ENCODE measurements at places on chromosomes 7 and 10.

DNA sequence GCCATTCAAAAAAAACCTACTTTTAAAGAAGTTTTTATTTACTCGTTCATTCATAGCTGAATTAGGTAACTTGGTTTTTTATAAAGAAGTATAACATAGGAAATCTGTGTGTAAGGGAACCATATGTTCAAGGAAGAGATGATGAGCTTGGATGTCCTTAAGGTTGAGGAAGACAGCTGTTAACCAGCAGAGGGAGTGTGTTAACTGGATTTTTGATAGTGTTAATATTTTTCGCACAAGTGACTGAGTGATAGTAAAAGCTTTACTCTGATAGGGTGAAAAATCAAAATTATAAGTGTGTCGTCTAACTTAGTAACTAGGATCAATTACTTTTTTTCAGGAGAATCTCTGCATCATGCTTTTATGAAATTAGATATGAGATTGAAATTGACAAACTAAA, 134.7 kb downstream of the ARL5B start:
- DNase-seq, result no peak

DNA sequence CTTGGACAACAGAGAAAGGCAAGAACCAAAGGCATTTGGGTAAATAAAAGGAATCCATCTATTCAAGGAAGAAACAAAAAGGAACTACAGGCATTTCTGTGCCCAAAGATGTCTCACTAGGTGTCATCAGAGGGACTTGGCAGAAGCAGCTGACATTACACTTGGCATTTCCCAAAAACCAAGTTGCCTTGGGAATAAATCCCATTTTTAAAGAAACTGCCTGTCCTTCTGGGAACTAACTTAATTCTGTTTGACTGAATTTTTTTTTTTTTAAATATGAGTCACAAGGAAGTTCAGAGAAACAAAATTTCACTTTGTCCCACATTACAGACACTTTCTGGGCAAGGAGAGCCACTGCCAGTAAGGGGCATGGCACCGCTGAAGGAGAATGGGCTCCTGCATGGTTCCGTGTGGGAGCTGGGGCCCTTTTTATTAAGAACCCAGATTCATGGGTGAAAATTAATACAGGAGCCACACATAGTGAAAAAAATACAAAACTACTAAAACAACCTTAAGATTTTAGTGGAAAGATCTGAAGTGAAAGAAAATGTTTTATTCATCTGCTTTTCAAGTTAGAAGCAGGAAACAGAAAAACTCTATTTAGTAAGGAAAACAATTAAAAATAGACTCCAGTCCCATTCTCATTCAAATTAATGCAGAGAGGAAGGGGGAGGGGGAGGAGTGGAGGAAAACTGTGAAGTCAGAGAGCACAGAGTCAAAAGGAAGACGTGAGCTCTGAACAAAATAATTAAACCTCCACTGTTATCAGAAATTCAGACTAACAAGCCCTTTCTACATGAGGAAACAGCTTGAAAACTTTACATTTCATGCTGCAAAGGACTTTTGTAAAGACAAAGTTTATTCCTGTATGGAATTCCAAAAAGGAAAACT, 118.4 kb upstream of the PDLIM1 start:
- DNase-seq, result no peak

DNA sequence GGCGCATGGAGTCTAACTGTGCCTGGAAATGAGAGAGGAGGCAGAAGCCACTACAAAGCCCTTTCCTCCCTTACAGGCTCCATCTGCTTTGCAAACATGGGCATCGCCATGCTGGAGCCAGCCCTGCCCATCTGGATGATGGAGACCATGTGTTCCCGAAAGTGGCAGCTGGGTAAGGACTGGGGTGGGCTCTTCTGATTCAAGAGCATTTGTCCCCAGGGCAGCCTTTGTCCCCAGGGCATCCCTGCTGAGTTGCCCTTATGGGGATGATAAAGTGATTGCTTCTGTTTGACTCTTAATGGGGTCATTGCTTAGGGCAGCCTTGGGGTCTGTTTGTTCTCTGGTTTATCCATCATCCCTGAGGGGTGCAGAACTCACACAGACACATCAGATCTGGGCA, 16.8 kb downstream of the SLC18A2 start:
- no peak for DNase-seq

GRCh38 chr10:110149259-110149658, 58.1 kb upstream of the MXI1 start:
- DNase-seq, result no peak

DNA sequence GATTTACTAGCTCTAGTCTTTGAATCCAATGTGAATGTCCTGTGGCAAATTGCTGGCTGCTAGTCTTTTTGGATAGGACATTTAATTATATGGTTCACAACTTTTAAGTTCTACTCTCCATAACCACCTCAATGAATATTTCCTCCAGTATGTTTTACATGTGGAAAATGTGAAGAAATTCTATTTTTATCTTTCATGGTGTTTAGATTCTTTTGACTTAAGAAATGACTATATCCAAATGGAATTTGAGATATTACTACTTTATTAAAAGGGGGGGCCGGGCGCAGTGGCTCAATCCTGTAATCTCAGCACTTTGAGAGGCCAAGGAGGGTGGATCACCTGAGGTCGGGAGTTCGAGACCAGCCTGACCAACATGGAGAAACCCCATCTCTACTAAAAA, 202.0 kb downstream of the ARL4A start:
- no peak for DNase-seq

DNA sequence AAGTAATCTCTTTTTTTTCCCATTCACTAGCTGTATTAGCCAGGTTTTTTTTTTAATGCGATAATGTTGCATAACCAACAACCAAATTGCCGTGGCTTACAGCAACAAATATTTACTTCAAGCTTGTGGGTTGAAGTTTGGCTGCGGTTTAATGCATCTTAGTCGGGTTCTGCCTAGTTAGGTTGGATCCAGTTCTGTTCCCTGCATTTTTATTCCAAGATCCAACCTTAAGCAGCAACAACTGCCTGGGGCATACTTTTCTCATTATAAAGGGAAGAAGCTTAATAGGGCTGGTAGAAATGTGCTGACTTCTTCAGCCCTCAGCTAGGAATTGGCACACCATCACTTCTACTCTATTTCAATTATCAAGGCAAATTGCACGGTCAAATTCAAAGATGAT, 1115.5 kb upstream of the AUTS2 start:
- DNase-seq, result no peak

DNA sequence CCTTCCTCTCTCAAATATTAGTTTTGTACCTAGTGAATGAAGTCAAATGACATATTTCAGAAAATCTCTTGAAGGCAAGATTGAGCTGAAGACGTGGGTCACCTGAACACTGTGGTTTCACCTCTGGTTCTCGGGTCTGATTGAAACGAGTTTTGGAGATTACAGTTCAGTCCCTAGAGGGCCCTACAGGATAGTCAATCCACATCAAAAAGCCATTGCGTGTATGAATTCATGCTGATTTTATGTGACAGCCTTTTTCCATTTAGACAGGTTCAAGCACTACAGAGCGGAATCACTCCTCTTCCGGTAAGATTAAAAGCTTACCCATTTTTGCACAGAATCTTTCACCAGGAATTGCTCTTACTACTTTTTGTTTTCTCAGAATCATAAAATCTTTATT, 62.2 kb downstream of the VIM start:
- no peak for DNase-seq

GRCh38 chr10:12388671-12389070, 39.3 kb downstream of the CAMK1D start:
- no peak for DNase-seq

GRCh38 chr7:2860627-2861133, 16.6 kb upstream of the GNA12 start:
- no peak for DNase-seq

DNA sequence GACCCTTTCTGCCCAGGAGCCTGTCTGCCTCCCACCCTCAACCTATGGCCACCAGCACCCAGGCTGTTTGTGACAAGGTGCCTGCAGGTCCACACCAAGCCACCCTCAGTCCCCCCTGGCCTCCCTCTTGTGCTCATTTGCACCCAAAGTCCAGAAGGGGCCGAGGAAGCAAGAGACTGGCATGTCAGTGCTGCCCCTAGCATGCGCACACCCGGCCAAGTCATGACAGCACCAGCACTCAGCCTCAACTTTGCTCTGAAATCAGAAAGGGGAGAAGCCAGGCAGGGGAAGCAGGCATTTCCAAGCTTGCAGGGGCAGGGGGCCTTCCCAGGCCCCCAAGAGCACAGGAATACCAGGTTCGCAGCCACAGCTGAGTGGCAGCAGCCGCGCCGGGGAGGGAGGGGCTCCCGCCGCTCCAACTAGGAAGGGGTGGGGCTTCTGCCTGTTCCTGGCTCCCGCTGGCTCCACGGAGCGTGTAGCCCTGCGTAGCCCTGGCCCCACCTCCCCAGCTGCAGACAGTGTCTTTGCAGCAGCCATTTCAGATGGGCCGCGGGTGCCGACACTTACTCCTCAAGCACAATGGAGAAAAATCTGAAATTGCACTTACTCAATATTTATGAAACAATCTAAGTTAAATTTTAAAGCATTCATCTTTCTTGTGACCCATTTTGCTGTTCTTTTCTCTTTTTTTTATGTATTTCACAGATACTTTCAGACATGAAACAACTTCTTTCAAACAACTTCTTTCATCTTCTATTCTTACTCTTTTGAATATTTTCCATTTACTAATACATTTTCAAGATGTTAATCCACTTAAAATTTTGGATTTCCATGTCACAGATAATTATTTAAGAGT, 54.9 kb upstream of the ABCB5 start:
- no peak for DNase-seq

DNA sequence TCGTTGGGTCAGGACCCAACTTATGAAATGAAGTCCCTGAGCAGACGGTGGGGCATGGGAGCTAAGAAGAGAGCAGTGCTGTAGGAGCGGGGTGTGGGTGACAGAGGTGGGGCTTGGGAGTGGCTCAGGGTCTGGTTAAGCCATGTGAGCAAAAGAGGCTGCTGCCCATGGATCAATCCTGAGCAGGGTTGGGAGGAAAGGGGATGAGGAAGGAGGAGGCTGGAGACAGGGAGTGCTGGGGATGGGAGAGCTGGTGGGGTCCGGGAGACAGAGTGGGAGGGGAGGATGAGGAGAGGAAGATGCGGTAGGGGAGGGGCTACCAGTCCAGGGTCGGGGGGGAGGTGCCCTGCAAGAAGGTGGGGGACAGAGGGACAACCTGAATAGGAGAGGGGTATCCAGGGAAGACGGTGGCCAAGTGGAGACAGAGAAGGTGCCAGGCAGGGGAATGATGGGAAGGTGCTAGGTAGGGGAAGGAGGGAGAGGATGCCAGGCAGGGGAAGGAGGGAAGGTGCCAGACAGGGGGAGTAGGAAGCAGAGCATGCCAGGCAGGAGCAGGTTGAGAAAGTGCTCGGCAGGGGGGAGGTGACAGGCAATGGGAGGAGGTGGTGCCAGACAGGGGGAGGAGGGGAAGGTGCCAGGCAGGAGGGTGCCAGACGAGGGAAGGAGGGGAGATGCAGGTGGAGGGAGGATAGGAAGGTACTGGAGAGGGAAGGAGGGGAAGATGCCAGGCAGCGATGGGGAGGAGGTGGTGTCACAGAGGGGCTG, 27.5 kb upstream of the SMARCD3 start:
- no peak for DNase-seq

GRCh38 chr7:72405871-72406270, 6.3 kb downstream of the CALN1 start:
- no peak for DNase-seq

DNA sequence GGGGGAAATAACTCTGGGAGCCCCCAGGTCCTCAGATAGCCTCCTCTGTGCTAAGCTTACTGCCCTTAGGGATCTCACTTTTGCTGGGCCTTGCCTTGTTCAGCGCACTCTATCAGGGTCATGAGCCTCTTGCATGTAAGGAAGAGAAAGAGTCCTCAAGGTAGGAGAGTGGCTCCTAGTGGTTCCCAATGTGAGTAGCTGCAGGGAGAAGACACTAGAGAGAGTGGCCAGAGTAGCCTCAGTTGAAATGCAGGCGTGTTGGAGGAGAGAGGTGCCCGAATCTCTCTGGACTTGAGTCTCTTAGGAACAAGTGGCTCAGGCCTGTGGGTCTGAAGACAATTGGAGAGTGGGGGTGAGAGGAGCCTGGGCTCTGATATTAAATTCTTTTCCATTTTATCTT, 94.3 kb upstream of the SORCS3 start:
- DNase-seq, result no peak

- DNase-seq, result no peak
Measured at GRCh38 chr7:31553661-31554081, 39.8 kb downstream of the ITPRID1 start.

DNA sequence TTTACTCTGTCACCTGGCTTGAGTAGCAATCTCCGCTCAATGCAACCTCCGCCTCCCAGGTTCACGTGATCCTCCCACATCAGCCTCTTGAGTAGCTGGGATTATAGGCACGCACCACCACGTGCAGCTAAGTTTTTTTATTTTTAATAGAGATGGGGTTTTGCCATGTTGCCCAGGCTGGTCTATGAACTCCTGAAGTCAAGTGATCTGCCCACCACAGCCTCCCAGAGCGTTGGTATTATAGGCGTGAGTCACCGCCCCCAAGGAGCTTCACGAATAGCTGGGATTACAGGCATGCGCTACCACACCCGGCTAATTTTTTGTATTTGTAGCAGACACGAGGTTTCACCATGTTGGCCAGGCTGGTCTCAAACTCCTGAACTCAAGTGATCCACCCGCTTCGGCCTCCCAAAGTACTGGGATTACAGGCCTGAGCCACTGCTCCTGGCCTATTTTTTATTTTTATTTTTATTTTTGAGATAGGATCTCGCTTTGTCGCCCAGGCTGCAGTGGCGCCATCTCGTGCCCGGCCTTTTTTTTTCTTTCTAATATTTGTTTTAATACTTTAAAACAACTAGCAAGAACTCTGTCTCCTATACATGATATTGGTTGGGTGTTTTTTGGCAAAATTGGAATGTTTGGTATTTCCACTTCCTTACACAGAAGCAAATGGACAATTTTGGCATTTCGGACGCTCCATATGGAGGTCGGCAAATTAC, 1.1 kb downstream of the EFCAB10 start:
- no peak for DNase-seq

DNA sequence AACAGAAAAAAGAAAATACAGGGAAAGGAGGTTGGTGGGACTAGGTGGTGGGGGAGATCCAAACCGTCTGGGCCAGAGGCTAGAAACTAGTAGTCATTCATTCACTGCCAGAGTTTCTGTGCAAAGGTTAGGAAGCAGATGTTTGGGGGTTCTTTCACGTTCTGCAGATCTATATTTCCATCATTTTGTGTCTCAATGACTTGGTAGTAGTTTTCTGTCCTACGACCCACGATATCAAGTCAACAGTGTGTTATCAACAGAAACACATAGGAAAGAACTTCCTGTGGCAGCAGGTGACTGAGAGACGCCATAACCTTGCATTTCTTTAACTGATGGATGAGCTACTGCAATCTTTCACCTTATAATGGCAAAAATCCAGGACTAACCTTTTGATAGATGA, 1.8 kb downstream of the CEP55 start:
- no peak for DNase-seq

- no peak for DNase-seq
Measured at GRCh38 chr10:2990764-2991163, 76.6 kb upstream of the PFKP start.

GRCh38 chr7:71835056-71835455, 577.1 kb downstream of the CALN1 start:
- no peak for DNase-seq

DNA sequence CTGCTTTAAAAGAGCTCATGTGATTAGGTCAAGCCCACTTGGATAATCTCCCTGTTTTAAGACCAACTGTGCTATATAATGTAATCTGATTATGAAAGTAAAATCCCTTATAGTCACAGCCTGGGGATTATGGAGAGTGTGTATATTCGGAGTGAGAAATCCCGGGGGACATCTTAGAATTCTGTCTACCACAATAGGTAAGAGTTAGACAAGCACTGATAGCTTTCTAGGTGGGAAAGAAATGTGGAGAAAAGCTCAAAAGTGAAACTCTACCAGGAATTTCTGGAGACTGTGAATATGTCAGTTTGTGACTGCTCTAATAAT, 2.9 kb upstream of the VCL start:
- DNase-seq, result no peak

Data from stimulated activated CD4-positive, alpha-beta T cell treated with anti-CD3 and anti-CD28 coated beads, Interleukin-1b, Interleukin-23, amount 100 ng/mL, for 1 hour (primary cell).